Esophagus mucosa (tissue), 1 donor: ENCODE measurements at places on chromosomes 2 and 18. TPM values are rescaled to one million over a fixed set of nuclear protein-coding genes. Genes with fewer than 3 reads are reported as not detected.

SUCLG1 gene
- total RNA-seq: 90.5 TPM

MEIS1 gene
- total RNA-seq: 31.8 TPM

MAT2A gene
- total RNA-seq: 235 TPM

ABHD1 gene
- not detected for total RNA-seq

SETBP1 gene
- 8.5 TPM for total RNA-seq

SLC9A2 gene
- 0.20 TPM for total RNA-seq

CCDC68 gene
- 1.5 TPM for total RNA-seq

SCN1A gene
- not detected for total RNA-seq

STARD6 gene
- not detected for total RNA-seq

UCN gene
- 0.56 TPM for total RNA-seq
